ENCODE measurements at places on chromosomes 5 and 9.

DNA sequence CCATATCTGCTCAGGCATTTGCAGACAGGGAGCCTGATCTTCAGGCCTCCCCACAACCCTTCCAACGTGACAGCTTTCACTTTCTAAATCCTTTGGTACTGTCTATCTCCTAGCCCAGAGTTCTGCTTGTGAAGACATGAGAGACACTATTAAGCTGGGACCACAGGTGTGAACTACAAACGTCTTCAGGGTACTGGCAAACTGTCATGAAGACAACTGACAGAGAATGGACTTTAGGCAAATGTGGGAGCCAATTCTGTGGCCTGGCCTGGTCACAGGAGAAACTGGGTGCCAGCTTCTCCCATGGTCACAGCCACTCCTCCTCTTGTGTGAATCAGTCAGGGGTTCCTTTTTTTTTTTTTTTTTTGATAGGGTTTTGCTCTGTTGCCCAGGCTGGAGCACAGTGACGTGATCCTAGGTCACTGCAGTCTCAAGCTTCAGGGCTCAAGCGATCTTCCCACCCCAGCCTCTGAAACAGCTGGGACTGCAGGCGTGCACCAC lies 10.4 kb downstream of the TRIM14 start:
- no peaks in the 10 kb centered on the region for H3K27me3 ChIP-seq
- H3K36me3 ChIP-seq: peaks cover 5% of the 10 kb centered on the region
- peaks cover 14% of the 10 kb centered on the region for H3K4me1 ChIP-seq
- H3K27ac ChIP-seq: no peak overlapping the region
- no peak for DNase-seq

- DNase-seq: no peak
- H3K27me3 ChIP-seq: no peaks in the 10 kb centered on the region
- no peaks in the 10 kb centered on the region for H3K36me3 ChIP-seq
- no peak overlapping the region for H3K27ac ChIP-seq
Observed at GRCh38 chr5:131533836-131534235, 101.2 kb downstream of the RAPGEF6 start.

DNA sequence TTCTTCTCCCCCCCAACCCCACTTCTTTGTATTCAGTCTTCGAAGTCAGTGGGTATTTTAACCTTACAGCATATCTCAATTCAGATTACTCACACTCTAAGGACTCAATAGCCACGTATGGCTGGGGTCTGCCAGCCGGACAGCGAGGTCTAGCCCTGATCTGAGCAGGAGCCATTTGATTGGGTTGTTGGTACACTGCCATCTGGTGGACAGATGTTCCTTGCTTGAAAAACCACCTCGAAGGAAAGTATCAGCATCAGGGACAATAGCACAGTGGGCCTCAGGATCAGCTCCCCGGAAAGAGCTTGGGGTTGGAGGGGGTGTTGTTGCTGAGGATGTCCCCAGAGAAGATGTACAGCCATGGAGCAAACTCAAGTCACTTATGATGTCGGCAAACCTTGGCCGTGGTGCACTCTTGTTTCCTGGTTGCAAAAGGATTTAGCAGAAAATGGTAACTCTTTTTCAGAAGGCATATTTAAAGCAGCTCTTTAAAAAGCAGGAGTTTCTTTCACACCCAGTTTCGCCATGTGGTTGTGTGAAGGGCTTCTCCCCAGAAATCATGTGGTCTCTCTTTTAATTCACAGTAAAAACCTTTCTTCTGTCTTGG lies 31.7 kb upstream of the KCNMB1 start:
- H3K4me1 ChIP-seq: peaks cover 21% of the 10 kb centered on the region
- H3K27ac ChIP-seq: no peak overlapping the region
- H3K36me3 ChIP-seq: no peaks in the 10 kb centered on the region
- DNase-seq: peak; percentile 73

- no peak overlapping the region for H3K27ac ChIP-seq
- H3K36me3 ChIP-seq: peaks cover 26% of the 10 kb centered on the region
- DNase-seq: no peak
Observed at GRCh38 chr5:120134944-120135343, 329.2 kb upstream of the PRR16 start.

DNA sequence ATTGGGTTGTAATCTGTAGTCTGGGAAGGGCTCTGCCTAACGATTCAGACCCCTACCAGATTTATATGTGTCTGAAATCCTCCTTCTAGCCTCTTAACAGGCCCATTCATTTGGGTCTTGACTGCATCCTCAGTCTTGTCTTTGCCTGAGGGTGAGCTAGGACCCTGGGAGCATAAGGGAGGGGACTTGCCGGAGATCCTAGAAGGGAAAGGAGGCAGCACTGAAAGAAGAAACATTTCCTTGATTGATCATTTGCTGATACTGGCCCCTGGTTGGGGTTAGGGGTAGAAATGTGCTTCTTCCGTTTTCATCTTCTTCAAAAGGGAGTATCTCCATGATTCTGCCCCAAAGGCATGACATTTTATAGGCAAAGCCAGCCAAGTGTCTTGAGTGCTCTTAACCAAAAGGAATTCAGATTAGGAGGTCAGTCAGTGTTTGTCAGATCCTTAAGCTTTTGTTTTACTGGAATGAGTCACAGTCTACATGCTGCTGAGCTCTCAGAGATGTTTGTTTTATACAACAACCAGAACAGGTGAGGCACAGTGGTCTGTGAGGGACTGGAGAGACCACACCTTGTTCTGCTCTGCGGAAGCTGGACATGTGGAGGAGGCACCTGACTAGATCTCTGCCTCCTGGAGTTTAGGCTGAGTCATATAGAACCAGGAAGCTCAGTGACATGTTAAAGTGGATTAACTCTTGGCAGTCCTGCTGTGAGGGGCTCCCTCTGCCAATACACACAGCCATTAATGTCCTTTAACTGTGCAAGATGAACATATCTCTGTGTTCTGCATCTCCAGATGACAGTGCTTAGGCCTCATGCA lies 37.7 kb downstream of the PCDHAC2 start:
- peak overlapping the region; percentile 33 for H3K4me3 ChIP-seq
- no peak for DNase-seq
- H3K4me1 ChIP-seq: peaks cover 67% of the 10 kb centered on the region
- peaks cover 10% of the 10 kb centered on the region for H3K36me3 ChIP-seq
- H3K27me3 ChIP-seq: no peaks in the 10 kb centered on the region
- peak overlapping the region; percentile 98 for H3K27ac ChIP-seq

- H3K36me3 ChIP-seq: no peaks in the 10 kb centered on the region
- H3K27me3 ChIP-seq: no peaks in the 10 kb centered on the region
- no peak overlapping the region for H3K4me3 ChIP-seq
- no peak overlapping the region for H3K27ac ChIP-seq
- no peak for DNase-seq
Observed at GRCh38 chr5:84130006-84130580, 254.6 kb downstream of the EDIL3 start.

DNA sequence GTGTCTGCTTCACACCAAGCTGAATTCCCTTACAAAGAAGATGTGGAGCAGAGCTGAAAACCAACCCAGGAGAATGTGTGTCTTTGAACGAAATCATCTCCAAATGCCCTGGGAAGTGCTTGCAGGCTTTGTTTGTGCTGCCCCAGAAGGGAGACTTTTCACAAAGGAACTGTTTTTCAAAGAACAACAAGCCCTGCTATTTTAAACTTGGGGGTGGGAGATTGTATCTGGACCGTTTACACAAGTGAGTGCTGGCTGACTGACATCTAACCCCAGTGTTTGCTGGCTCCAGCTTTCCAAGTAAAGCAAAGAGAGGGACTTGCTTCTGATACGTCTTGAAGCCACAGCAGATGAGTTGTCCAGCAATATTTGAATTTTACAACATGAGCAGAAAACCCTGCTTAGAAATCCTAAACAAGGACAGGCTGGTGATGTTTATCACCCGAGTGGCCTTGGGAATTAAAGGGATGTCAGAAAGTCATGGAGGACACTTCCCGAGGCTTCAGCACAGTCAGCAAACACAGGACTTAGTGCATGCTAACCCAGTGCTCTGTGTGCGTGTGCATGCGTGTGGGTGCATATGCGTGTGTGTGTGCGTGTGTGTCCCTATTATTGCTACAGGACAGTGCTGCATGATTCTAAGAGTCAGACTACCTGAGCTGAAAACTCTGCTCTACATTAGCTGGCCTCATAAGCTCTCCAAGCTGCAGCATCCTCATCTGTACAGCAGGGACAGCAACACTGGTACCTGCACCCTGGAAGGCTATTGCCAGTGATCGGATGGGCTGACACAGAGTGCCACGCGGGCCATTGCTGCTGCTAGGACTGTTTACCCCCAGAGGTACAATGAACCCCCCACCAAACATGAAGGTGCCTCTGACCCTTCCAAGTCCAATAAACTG lies 1.4 kb downstream of the ADAMTS12 start:
- H3K36me3 ChIP-seq: no peaks in the 10 kb centered on the region
- DNase-seq: peak; percentile 15
- H3K4me3 ChIP-seq: peak overlapping the region; percentile 82
- peaks cover 24% of the 10 kb centered on the region for H3K27me3 ChIP-seq
- peaks cover 29% of the 10 kb centered on the region for H3K4me1 ChIP-seq

DNA sequence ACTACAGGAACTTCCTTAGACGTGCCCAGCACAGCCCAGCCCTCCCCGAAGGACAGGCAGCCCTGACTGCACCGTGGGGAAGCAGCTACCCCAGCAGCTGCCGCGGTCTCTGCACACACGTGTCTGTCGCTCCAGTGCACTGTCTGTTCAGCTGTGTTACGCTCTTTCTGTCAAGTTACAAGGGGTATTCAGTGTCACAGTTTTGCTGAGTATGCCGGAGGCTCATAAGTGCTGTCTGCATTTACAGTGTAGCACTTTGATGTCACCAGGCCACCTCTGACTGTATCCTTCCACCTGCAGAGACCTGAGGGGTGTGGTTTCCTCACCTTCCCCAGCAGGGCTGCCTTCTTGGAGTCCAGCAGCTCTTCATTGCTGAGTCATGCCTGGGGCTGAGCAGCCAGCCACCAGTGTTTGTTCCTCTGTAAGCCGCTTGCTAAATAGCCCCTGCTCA lies 126.8 kb downstream of the EHMT1 start:
- H3K27me3 ChIP-seq: no peaks in the 10 kb centered on the region
- H3K27ac ChIP-seq: 0 out of 2 replicates have a peak overlapping the region, but pooled peaks have one; percentile 66
- no peak overlapping the region for H3K4me3 ChIP-seq

DNA sequence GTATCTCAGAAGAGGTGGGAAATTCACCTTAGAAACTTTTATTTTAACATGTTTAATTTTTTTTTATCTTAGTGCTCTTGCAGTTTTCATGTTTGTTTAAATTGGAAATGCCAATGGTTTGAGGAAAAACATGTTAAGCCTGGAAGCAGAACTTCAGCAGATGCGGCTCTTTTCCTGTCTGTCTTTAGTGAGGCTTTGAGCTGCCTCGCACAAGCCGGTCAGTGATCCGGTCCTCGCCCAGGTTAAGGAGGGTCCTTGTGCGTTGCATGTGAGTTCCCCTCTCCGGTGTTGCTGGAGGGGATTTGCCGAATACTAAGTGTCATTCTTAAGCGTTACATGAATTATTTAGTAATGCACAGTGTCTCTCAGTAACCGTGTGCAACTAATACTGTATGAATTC lies 9.4 kb upstream of the PLEKHG4B start:
- H3K4me3 ChIP-seq: peak overlapping the region; percentile 38
- no peaks in the 10 kb centered on the region for H3K27me3 ChIP-seq
- peaks cover 39% of the 10 kb centered on the region for H3K4me1 ChIP-seq
- no peak for DNase-seq
- peak overlapping the region; percentile 66 for H3K27ac ChIP-seq
- H3K36me3 ChIP-seq: no peaks in the 10 kb centered on the region

DNA sequence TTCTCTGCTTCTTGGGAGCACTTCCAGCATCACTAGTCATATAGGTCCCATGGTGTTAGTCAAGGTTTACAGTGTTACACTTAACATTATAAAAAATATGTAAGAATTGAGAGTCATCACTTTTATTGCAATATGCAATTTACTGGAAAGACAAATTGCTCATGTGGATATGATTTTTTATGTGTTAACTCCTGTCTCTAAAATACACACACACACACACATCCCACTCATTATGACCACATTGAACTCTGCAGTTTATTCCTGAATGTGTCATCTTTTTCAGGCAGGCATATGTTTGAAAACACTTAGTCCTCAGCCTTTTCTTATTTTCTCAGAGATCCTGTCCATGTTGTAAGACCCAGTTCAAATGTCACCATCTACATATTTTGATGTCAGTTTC lies 148.5 kb upstream of the MRPS30 start:
- no peak overlapping the region for H3K4me3 ChIP-seq
- DNase-seq: no peak
- H3K27me3 ChIP-seq: peaks cover 6% of the 10 kb centered on the region
- 0 out of 2 replicates have a peak, but pooled peaks cover 2% of the 10 kb centered on the region for H3K4me1 ChIP-seq
- H3K36me3 ChIP-seq: peaks cover 25% of the 10 kb centered on the region

DNA sequence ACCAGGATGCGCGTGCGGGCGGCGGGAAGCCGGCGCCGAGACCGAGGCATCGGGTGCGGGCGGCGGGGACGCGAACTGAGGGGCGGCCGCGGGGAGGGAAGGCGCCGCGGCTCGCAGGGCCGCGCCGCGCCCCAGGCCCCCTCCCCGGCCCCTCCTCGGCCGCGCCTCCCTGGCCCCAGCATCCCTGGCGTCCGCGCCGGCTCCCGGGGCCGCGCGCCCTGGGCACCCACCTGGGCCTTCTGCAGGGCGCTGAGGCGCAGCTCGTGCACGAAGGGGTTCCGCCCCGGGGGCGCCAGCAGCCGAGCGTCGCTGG lies 324 bp downstream of the LPCAT1 start:
- no peaks in the 10 kb centered on the region for H3K27me3 ChIP-seq
- no peak overlapping the region for H3K27ac ChIP-seq
- peak; percentile 17 for DNase-seq
- peaks cover 18% of the 10 kb centered on the region for H3K36me3 ChIP-seq

DNA sequence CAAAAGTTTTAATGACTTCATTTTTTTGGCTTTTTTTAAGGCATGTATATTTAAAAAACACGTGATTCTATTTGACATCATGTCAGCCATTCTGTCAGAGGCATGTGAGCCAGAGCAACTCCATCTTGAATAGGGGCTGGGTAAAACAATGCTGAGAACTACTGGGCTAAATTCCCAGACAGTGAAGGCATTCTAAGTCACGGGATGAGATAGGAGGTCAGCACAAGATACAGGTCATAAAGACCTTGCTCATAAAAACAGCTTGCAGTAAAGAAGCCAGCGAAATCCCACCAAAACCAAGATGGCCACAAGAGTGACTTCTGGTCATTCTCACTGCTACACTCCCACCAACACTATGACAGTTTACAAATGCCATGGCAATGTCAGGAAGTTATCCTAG lies 1000.6 kb upstream of the DMAC1 start:
- no peaks in the 10 kb centered on the region for H3K36me3 ChIP-seq
- DNase-seq: no peak
- no peak overlapping the region for H3K27ac ChIP-seq
- H3K4me1 ChIP-seq: peaks cover 27% of the 10 kb centered on the region
- no peak overlapping the region for H3K4me3 ChIP-seq
- H3K27me3 ChIP-seq: no peaks in the 10 kb centered on the region

DNA sequence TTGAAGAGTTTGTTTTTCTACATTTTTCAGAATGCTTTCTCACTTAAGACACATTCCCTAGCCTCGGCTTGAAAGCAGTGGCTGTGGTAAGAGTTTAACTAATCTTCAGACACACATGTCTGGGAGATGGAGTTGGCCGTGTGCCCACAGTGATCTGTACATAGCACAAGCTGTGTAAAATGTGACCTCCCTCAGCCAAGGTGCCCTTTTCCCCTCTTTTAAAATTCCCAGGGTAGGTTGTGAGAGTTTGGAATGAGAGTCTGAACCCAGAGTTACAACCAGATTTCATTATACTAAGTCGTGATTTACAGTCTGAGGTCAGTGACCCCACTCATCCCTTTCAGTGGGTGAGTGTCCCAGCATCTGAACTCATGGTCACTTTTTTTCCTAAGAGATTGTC lies 230.4 kb downstream of the DOCK8 start:
- H3K27me3 ChIP-seq: no peaks in the 10 kb centered on the region
- peaks cover 22% of the 10 kb centered on the region for H3K36me3 ChIP-seq
- H3K4me1 ChIP-seq: peaks cover 20% of the 10 kb centered on the region
- peak overlapping the region; percentile 18 for H3K27ac ChIP-seq
- no peak for DNase-seq

- peaks cover 3% of the 10 kb centered on the region for H3K4me1 ChIP-seq
- no peak overlapping the region for H3K4me3 ChIP-seq
- H3K27ac ChIP-seq: no peak overlapping the region
- H3K27me3 ChIP-seq: no peaks in the 10 kb centered on the region
- peaks cover 4% of the 10 kb centered on the region for H3K36me3 ChIP-seq
Observed at GRCh38 chr5:36787365-36788093, 89.0 kb upstream of the NIPBL start.

Measured in WTC11 (cell line).